ENCODE measurements at places on chromosomes 6 and 20.

- no peak for DNase-seq
Measured at GRCh38 chr6:41464481-41464880, 81.7 kb upstream of the FOXP4 start.

DNA sequence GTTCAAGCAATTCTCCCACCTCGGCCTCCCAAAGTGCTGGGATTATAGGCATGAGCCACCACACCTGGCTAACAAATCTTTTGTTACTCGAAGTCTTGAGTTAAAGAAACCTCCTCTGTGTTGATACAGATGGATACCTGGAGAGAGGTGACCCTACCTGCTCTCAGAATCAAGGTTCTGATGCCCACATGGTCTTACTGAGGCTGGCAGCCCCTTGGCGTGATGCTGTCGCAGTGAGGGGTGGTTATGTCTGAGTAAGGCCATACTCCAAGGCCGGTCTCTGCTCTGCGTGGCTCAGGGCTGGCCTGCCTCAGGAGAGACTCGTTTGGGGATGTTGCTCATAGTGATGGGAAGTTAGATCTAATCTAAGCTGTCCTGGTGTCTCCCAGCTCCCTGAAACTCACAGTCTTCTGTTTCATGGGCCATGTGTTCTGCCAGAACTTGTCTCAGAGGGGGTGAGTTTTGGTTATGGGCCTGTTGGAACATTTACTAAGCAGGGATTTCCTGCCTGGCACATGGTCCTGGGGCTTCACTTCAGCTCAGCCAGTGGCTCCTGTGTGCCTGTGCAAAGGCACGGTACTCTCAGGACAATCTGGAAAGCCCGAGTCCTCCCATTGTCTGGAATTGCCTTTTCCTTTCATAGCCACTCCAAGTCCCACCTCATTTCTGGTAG, 17.5 kb upstream of the TRAF3IP2 start:
- no peak for DNase-seq

GRCh38 chr6:138667408-138667807, 106.2 kb upstream of the CCDC28A start:
- no peak for DNase-seq

DNA sequence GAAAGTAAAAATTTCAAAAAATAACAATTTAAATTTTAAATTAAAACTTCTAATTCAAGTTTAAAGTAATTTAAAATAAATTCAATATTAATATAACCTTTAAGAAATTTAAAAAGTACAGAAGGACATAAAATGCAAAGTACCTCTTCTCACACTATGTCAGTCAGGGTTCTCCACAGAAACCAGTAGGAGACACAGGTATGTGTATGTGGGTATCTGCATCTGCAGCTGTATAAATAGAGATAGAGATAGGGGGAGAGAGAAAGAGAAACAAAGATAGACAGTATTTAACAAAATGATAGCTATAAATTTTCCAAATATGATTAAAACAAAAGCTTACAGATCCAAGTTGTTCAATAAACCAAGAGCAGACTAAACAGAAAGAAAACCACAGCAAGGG, 190.8 kb downstream of the ERMARD start:
- DNase-seq, result no peak

DNA sequence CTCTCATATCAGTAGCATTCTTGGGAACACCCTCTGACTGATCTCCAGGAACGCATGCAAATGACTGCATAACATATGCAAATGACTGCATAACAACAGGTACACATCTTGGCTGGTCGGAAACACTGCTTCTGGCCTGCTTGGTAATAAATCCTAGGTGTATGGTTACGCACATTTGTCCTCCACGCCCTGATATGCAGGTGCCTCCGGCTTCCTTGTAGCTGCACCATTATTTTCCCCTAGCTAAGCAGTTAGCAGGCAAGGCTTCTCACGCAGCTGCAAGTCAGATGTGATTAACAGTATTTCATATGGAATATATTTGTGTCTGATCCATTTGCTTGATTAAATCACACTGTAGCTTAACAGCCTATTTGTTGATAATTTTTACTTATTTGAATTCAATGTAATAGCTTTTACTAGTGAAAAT, 5.9 kb downstream of the RPS6KA2 start:
- no peak for DNase-seq

DNA sequence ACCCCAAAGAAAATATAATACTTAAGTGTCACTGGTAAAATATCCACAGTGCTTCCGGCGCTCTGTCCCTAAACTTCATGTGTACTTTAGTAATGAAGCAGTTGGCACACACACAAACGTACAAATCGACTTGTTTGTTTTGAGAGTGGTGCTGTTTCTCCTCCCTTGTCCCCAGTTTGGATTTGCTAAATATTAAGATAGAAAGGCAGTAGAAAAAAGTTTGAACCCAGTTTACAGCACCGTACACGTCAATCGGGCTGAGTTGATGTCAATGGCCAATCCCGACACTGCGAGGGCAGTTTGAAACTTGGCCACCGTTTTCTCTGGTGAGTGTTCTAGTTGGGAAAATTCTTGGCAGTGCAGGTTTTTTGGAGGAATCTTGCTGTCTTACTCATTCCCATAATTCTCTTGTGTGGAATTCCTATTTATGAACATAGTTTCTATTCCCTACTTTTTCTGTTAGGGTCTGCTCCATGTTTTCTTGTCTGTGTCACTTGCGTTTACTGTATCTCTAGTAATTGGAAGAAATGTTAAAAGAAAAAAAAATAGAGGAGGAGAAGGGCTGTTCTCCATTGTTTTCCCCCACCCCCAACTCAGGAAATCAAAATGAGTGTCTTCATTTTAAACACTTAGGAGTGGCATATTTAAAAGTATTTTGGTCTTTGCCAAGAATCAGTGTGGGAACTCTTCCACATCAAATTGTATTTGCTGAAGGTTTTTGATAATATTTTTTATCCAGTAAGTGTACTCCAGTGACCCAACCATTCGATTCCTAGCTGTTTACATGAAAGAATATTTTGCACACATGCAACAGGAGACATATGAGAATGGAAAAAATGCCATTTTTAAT, 72.3 kb downstream of the OR2B2 start:
- no peak for DNase-seq

GRCh38 chr6:145245119-145245518, 490.2 kb downstream of the EPM2A start:
- no peak for DNase-seq

GRCh38 chr20:63091901-63092659, 85.3 kb upstream of the BHLHE23 start:
- DNase-seq, result no peak

DNA sequence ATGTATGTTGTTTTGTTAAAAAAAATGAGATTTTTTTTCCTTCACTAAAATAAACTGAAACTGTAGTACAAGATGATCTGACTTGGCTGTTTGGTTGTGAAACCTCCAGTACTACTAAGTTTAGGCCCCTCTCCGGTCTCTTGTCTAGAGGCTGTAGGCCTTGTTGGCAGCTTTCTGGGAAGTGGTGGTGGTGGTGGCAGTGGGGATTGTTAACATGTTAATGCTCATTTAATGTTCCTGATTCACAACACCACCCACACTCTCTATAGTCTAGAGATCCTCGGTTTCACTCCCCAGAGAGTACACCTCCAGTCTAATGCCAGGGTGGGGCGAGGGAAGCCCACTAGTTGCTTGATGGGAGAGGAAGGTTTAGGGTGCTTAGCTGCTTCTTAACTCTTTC, 24.1 kb downstream of the STK4 start:
- DNase-seq, result no peak

DNA sequence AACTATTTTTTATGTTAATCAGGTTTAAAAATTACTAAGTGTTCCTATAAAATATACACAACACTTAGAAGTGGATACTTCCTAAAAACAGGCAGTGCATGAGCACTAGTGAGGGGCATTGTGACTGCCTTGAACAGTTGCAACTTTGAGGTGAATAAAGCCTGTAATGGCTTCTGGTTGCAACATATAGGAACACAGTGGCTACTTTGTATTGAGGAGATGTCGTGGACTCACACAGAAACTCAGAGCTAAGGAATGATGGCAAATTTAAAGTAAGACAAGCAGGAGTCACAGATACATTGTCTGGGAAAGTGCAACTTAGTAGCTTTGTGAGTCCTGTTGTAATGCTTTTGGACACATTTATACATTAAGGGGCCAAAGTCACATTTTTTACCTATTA, 861 bp upstream of the HLA-A start:
- DNase-seq, result no peak

- no peak for DNase-seq
Measured at GRCh38 chr20:48398506-48399449, 429.0 kb downstream of the PREX1 start.

DNA sequence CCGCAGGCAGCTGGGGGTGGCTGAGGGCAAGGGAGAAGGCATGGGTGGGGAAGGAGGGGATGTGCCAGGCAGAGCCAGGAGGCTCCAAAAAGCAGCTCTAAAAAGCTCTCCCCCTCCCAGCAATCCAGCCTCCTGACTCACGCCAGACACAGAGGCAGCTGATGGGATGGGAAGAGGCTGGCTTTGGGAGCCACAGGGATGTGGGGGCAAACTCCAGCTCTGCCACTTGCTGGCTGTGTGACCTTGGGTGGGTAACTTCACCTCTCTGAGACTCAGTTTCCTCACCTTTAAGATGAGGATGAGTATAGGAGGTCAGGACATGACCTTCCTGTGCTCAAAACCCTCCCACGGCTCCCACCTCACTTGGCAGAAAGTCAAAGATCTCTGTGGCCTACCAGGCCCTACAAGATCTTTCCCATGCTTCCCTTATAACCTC, 148.9 kb downstream of the CEBPB start:
- DNase-seq, result no peak

DNA sequence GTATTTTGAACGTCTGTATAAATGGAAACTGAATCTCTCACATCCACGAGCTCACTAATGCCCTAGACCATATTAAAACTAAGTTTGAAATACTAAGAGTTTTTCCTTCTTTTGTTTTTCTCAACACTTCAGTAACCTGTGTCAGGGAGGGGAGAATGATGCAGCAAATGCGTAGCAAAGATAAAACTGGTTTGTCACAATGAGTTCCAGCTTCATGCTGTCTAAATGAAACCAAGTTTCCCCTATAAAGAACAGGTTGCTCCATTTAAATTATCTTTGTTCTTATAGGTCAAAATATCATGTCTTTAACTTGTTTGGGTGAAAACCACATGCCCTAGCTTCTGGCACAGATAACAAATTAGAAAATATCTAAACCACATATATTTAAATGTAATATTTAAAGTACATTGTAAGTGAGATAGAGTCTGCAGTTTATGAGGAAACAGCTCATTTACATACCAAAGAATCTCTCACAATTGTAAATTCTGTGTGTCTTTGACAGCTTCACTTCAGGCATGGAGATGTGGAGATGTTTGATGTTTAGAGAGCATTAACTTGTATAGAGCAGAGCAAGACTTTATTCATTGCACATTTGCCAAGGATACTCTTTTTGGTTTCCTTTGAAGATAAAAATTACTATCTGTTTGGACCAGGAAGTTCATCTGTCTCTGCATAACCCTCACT, 7.3 kb downstream of the TRDN start:
- DNase-seq, result no peak

GRCh38 chr20:46277602-46278001, 30.7 kb downstream of the CDH22 start:
- DNase-seq, result no peak

GRCh38 chr6:129709196-129709768, 695 bp downstream of the ARHGAP18 start:
- DNase-seq, result no peak

GRCh38 chr20:62120990-62121775, 1.1 kb upstream of the LSM14B start:
- no peak for DNase-seq

- no peak for DNase-seq
Measured at GRCh38 chr20:21936720-21937380, 231.4 kb downstream of the PAX1 start.

GRCh38 chr6:138957484-138957883, 30.6 kb downstream of the REPS1 start:
- no peak for DNase-seq

GRCh38 chr6:11215773-11216172, 16.7 kb downstream of the NEDD9 start:
- DNase-seq, result no peak

DNA sequence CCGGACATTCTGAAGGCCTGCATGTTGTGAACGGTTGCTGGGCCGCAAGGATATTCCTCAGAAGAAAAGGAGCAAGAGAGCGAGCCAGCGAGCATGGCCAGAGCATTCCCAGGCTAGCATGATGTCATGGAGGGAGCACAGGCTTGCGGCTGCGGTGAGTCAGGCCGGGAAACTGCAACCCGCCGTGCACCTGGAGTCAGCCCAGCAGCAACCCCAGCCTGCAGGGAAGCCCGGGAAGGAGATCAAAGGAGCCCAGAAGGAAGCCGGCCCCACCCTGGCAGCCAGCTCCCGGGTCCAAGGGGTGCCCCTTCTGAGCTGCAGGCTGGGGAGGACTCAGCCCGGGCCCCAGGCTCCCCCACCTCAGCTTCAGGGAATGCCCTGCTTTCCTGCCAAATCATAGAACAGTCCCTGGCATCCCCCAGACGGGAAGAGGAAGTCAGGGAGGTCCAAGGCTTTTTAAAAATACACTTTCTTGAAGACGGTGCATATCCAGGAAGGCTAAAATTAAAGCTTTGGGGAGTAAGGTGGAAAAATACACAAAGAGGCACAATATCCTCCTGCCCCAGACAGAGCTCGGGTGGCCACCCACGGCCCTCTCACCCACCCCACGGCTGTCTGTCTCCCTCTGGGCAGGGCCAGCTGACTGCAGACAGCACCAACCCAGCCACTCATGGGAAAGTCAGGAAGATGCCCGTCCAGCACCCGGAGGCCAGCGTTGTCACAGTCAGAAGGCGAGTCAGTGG, 53.7 kb downstream of the BMP7 start:
- no peak for DNase-seq

GRCh38 chr6:27862396-27863066, 49.7 kb downstream of the OR2B2 start:
- no peak for DNase-seq

DNA sequence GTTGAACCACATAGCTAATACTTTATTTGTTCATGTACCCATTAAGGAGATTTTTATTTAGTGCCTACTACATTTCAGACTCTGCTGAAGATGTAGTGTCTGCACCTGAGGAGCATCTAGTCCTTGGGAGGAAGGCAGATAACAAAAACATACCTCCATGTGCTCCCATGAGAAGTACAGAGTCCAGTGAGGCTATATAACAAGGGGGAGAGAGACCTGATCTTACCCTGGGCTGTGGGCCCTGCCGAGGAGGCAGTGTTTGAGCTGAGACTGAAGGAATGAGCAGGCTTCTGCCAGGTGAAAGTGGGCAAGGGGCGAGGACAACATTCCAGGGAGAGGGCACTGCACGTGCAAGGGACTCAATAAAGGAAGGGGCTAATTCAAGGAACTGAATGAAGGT, 12.1 kb downstream of the MANBAL start:
- no peak for DNase-seq

- no peak for DNase-seq
Measured at GRCh38 chr6:110398778-110399177, 16.6 kb downstream of the DDO start.

- no peak for DNase-seq
Measured at GRCh38 chr6:10478187-10479040, 42.7 kb upstream of the GCNT2 start.

- DNase-seq, result no peak
Measured at GRCh38 chr20:52434041-52434425, 242.5 kb upstream of the ZFP64 start.

- DNase-seq, result no peak
Measured at GRCh38 chr20:48729538-48729937, 98.3 kb downstream of the PREX1 start.

- DNase-seq, result no peak
Measured at GRCh38 chr20:61391812-61392520, 139.9 kb downstream of the CDH4 start.

- DNase-seq, result no peak
Measured at GRCh38 chr6:9825526-9825925, 589.3 kb downstream of the TFAP2A start.

Measured in stimulated activated CD8-positive, alpha-beta memory T cell treated with anti-CD3 and anti-CD28 coated beads, Interleukin-15, amount 100 ng/mL, for 4 hours (primary cell).